ENCODE measurements at places on chromosomes 7 and 10. TPM values are rescaled to one million over a fixed set of nuclear protein-coding genes. Genes with fewer than 3 reads are reported as not detected.

- peaks cover 21% of the 10 kb centered on the region for H3K36me3 ChIP-seq
- H3K27ac ChIP-seq, result peak overlapping the region; percentile 95
- no peaks in the 10 kb centered on the region for H3K27me3 ChIP-seq
- peak overlapping the region; percentile 84 for H3K4me3 ChIP-seq
- peaks cover 46% of the 10 kb centered on the region for H3K4me1 ChIP-seq
Observed at GRCh38 chr10:128049226-128050120, 76.8 kb downstream of the MKI67 start.

GRCh38 chr7:127437837-127438236, 45.3 kb upstream of the ZNF800 start:
- no peaks in the 10 kb centered on the region for H3K4me1 ChIP-seq
- no peak overlapping the region for H3K27ac ChIP-seq
- H3K27me3 ChIP-seq, result no peaks in the 10 kb centered on the region
- no peaks in the 10 kb centered on the region for H3K36me3 ChIP-seq
- no peak for DNase-seq
- no peak overlapping the region for H3K4me3 ChIP-seq

- H3K36me3 ChIP-seq, result no peaks in the 10 kb centered on the region
- DNase-seq, result no peak
- peaks cover 2% of the 10 kb centered on the region for H3K4me1 ChIP-seq
- no peaks in the 10 kb centered on the region for H3K27me3 ChIP-seq
Observed at GRCh38 chr10:69459101-69459790, 8.0 kb downstream of the TSPAN15 start.

GRCh38 chr7:81036057-81036456, 117.2 kb upstream of the SEMA3C start:
- DNase-seq, result no peak
- no peak overlapping the region for H3K4me3 ChIP-seq
- H3K27me3 ChIP-seq, result no peaks in the 10 kb centered on the region
- no peaks in the 10 kb centered on the region for H3K36me3 ChIP-seq

DNA sequence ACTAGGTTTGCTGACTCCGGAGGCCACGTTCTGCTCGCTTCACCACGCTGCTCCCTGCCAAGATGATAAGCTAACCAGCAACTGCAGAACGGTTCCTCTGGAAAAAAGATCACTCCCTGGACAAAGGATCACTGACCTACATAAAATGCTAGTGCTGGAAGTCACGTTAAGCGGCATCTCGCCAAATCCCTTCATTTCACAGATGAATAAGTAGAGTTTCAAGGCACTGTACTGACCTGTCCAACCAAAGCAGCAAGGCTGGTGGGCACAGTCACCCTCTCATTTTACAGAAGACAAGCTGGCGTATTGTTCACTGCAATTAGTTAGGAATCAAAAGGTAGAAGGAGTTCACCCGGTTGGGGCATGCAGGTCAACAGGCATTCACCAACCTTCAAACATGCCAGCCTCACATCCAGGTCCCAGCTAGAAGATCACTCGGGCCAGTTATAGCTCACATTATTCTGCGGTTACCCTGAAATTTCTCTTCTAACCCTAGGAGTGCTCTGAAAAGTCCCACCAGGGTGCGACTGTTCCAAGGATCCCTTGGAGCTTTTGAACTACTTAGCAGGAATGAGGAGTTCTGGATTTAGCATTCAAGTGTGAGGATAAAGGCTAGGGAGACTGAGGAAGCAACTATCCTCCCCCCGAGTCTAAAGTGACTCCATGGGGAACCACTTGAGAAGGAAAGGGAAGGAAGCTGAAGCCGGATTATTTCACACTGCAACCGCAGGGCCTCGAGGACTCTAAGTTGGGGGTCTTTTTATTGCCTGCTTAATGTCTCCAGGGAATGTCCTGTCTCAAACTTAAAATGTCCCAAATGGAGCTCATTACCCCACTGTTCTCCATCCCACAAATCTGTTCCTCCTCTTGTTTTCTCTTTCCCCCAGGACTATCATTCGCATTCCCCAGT, 32.8 kb downstream of the HIPK2 start:
- peaks cover 2% of the 10 kb centered on the region for H3K36me3 ChIP-seq
- H3K27me3 ChIP-seq, result no peaks in the 10 kb centered on the region
- no peak for DNase-seq
- H3K27ac ChIP-seq, result no peak overlapping the region
- no peak overlapping the region for H3K4me3 ChIP-seq

DNA sequence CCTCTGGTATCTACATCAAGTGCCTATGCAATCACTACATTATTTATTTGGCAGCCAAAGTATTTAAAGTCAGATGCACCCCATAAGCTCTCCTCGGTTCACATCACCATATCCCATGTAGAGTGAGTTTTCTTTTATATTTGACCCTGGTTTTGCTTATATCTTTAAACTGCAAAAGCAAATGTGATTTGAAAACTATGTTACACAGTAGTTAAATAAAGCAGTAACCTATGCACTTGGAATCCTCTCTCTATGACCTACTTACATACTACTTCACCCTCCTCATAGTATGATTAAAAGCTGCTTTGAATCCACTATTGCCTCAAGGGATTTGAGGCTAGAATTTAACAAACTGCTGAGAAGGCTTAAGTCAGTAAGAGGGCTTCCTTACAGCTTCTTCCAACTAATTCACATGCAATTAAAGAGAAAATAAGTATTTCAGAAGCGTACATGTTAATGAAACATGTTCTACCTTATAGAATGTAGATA, 2.2 kb upstream of the CELF2 start:
- no peak for DNase-seq
- H3K27ac ChIP-seq, result no peak overlapping the region
- peaks cover 68% of the 10 kb centered on the region for H3K27me3 ChIP-seq
- H3K4me3 ChIP-seq, result no peak overlapping the region
- no peaks in the 10 kb centered on the region for H3K36me3 ChIP-seq
- H3K4me1 ChIP-seq, result peaks cover 9% of the 10 kb centered on the region

EBLN1 gene
- not detected for total RNA-seq

MAP3K8 gene
- total RNA-seq, result 13.6 TPM

NRG3 gene
- not detected for total RNA-seq

NPSR1 gene
- total RNA-seq, result not detected

MINDY4 gene
- 1.4 TPM for total RNA-seq

Data from activated naive CD4-positive, alpha-beta T cell treated with anti-CD3 and anti-CD28 coated beads for 36 hours (primary cell).